ENCODE measurements at places on chromosomes 7 and 10.

- DNase-seq: peak; percentile 66
These were observed 6.1 kb upstream of the VCL start for GRCh38 chr10:73991884-73992245.

GRCh38 chr10:51377932-51378599 is 303.8 kb downstream of the PRKG1 start:
- DNase-seq: no peak

DNA sequence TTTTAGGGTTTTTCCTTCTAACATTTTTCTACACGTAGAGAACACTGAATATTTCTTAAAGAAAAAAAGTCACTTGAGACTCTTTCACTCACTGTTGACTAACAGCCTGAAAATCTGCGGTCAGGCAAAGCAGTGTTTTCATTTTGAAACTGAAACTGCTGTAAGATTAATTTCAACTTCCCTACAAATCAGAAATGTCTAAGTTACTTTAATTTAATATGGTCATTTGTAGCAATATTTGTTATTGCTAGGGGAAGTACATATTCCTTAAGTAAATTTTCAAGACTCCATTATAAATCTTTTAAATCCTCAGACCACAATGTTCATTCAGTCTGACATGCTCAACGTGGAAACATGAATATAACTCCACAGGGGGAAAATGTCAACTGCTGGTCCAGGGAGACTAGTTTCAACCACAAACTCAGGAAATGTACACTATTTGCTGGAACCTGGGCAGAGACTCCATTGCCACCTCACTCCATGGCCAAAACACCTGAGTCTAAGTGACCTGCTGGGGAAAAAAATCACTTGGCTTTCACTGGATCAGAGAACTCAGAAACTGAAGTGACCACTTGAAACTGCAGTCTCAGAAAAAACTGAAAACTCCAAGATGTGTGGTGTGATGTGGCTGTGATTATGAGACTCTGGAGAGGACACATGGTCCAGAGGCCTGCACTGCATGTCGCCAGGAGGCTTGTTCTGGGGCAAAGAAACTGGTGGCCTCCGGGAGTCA is 161.2 kb downstream of the TAX1BP1 start:
- peak; percentile 28 for DNase-seq

- DNase-seq: no peak
These were observed 145.5 kb downstream of the OTUD1 start for GRCh38 chr10:23584396-23584795.

DNA sequence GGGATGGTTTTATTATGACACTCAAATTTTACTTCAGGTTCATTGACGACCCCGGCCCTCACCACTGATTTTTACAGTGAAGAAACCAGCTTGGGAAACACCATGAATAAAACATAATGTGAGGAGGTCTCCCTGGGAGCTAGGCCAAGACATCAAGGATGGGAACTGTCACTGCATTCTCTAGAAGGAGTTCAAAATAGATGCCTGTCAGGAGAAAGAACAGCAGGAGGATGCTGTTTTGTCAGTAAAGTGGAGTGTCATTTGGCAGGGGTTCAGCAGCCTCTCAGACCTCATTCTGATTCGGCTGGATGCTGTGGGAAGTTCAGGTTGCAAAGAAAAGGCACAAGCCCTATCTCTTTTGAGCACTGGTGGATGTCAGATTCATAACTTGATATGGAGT is 360.3 kb upstream of the C7orf33 start:
- no peak for DNase-seq

- no peak for DNase-seq
These were observed 53.7 kb downstream of the HACD1 start for GRCh38 chr10:17563452-17563851.

DNA sequence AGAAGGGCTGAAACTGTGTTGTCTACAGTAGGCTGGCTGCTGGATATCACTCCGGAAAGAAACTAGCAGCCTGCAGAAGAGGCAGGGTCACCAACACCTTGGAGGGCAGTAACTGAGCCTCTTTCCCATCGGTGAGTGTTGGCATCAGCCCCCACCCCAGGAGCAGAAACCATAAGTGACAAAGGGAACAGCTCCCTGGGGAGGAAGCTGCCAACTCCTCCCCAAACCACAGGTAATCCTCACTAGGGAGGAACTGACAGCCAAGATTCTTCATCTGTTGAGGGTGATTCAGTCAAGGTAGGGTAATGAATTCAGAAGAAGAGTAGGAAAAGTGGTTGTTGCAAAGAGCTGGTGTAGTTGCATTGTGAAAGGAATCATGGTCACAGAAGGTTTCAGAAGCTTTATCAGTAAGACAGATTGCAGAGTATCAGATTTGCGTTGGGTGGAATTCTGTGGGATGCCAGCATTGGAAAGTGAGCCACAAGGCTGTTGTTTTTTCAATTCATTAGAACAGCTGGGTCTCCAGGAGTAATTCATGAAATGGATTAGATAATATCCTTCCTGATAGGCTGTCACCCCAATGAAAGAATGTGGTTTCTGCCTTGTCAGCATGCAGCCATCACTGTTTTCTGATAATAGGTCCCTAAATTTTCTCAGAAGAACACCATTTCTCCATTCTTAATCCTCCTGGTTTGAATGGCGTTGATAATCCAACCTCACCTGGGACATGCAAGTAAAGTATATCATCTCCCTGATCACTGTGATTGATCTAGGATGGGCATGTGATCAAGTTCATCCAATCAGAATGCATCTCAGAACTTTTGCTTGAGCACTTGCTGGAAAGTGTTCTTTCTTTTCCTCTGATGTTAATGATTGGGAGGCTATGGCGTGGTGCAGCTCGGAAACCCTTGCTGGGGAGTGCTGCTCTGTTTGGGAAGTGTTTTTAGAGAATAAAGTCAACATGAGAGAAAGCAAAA is 75.0 kb upstream of the CTBP2 start:
- no peak for DNase-seq

DNA sequence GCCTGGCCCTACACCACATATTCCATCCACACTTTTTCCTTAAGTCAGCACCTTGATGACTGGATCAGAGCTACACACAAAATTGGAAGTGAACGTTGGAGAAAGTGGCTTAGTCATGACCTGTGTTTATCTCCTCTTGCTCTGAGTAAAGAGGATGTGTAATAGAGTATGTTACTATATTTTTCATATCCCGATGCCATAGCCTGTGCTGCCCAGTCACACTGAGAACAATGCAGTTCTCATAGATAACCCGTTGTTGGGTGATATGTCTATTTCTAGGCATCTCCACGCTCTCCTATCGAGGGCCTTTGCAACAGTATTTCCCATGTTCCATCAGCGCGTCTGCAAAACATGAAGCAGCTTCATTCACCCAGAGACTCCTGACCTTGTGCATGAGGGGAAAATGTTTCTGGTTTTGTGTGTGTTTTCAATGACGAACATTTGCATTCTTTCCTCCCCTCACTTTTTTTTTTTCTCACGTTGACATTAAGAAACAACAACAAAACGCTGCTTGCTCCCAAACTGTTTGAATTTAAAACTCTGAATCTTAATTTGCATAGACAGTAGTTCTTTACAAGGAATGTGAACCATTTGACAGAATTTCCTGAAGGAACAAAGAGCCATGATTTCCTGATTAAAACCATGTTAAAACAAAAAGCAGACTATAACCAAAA is 43.4 kb downstream of the GRK5 start:
- DNase-seq: no peak

DNA sequence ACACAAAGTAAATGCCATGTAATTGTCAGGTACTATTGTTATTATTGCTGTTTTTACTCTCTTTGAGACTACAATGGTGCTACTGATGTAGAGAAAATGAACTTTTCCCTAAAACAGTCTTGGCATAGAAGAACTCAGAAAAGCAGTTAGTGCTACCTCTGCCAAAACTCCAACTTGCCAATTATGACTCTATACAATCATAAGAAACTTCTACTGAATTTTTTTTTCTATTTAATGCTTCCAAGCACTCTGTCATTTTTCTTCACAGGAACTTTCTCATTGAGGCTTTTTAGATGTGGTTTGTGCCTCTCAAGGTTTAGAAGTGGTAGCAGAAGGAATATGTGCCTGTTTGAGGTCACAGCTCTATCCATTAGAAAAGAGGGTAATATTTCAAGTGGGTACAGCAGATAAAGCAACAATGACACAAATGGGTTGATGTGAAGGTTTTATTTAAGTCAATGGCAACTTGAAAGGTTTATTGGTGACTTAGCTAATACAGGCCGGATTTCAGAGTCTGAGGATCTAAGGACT is 64.0 kb upstream of the FERD3L start:
- no peak for DNase-seq

DNA sequence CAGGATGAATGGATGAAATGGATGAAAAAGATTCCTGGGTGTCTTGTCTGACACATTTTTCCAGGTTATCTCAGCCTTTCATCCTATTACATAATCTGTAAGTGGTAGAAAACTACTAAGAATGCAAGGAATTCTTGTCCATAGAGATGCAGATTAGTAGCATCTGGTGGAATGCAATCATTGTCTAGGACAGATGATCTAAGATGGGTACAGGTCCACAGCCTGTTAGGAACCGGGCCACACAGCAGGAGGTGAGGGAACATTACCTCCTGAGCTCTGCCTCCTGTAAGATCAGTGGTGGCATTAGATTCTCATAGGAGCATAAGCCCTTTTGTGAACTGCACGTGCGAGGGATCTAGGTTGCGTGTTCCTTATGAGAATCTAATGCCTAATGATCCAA is 225.0 kb downstream of the CALN1 start:
- DNase-seq: no peak

DNA sequence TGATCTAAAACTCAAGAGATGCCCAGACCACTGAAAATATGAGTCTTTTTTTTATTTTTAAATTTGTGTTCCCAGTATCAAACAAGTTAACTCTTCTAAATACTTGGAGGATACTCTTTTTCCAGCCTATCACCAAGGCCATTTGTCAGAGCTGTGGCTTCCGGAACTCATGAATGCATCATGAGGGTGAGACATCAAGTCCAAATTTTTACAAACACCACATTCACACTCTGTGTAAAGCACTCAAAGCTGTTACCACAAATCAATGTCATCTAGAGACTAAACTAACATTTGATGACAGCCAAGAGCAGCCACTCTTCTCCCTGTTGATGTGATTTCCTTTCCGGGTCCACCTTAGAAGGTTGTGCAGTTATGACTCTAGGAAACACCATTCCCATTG is 43.8 kb upstream of the ARID5B start:
- DNase-seq: no peak

- no peak for DNase-seq
These were observed 67.5 kb upstream of the MEOX2 start for GRCh38 chr7:15753887-15754579.

DNA sequence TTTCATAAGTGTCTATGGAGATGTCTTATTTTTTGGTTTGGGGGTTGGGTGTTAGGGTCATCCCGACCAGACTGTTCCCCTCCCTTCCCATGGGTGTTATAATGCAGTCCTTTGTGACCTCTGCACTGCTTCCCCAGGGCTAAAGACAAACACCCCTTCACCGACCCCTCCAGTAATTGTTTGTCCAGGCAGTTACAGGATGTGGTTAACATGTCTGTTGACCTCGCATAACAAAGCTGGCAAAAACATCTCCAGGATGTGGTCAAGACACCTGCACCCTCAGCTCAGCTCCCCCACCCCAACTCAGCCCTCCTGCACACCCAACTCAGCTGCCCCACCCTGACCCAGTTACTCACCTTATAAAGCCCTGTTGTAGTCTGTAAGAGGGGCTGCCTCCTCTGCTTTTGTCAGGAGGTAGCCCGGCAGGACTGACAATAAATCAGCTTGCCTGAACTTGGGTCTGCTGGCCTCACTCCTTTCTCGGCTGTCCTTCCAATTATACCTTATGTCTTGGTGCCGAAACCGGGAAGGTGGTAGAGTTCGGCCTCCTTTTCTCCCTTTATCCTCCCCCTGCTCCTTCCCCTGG is 102.2 kb downstream of the ZNF92 start:
- no peak for DNase-seq

GRCh38 chr7:55794527-55794926 is 68.0 kb downstream of the SEPTIN14 start:
- no peak for DNase-seq

- DNase-seq: no peak
These were observed 13.7 kb downstream of the MYL10 start for GRCh38 chr7:101615446-101615845.

DNA sequence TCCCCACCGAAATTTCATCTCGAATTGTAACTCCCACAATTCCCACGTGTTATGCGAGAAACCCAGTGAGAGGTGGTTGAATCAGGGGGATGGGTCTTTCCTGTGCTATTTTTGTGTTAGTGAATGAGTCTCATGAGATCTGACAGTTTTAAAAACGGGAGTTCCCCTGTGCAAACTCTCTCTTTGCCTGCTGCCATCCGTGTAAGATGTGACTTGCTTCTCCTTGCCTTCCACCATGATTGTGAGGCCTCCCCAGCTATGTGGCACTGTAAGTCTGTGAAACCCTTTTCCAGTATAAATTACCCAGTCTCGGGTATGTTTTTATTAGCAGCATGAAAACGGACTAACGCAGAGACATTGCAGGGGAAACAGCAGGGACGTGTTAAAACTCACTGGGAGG is 5.3 kb upstream of the OLAH start:
- no peak for DNase-seq

DNA sequence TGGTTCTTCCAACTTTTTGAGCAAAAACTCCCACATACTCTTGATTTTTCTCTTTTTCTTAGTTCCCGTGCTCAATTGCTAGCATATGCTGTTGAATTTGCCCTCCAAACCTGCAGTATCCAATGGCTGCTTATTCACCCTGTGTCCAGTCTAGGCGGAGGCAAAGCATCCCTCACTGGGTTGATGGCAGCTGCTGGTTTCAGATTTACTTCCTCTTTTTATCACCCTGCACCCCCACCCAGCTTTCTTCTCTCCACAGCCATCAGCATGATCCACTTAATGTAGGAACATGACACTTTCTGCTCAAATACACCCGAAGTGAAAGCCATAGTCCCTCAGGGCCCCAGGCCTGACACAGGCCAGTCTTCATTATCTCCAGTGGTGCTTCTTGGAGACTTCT is 87.6 kb upstream of the ADARB2 start:
- DNase-seq: no peak

- no peak for DNase-seq
These were observed 177.9 kb downstream of the RPS24 start for GRCh38 chr10:78211561-78212051.

DNA sequence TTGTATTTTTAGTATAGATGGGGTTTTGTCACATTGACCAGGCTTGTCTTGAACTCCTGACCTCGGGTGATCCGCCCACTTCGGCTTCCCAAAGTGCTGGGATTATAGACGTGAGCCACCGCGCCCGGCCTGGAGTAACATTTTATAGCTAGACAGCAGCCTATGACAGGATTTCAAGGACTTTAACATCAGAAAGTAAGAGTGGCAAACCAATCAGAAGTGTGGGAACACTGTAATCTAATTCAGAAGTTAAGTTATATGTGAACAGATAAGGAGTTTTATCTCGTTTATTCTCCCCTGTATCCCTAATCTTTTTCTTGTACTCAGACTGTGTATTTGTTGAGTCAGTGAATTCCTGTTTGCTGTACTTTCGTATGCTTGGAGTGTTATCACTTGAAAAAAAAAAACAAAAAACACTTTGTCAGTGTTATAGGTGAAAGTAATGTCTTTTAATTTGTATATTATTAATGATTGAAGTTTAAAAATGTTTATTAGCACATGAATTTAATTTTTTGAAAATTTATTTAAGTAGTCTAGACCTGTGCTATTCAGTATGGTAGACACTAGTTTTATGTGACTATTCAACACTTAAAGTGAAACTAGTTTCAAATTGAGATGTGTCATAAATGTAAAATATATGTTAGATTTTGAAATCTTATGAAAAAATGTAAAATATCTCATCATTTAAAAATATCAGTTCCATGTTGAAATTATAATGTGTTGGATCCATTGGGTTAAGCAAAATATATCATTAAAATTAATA is 38.6 kb downstream of the RSBN1L start:
- no peak for DNase-seq

- DNase-seq: no peak
These were observed 108.9 kb downstream of the SAMD9 start for GRCh38 chr7:93008833-93009232.

All from stimulated activated CD4-positive, alpha-beta T cell treated with anti-CD3 and anti-CD28 coated beads, Interleukin-2, amount 100 ng/mL, for 24 hours (primary cell).